ENCODE measurements at places on chromosomes 16 and 17. TPM values are rescaled to one million over a fixed set of nuclear protein-coding genes. Genes with fewer than 3 reads are reported as not detected.

DNA sequence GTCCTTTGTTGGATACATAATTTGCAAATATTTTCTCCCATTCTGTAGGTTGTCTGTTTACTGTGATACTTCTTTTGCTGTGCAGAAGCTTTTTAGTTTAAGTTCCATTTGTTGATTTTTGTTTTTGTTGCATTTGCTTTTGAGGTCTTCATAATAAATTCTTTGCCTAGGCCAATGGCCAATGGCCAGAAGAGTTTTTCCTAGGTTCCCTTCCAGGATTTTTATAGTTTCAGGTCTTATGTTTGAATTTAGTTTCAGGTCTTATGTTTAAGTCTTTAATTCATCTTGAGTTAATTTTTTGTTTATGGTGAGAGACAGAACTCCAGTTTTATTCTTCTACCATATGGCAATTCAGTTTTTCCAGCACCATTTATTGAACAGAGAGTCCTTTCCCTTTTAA lies 90.1 kb upstream of the GOT2 start:
- H3K4me1 ChIP-seq: peaks cover 5% of the 10 kb centered on the region
- no peak overlapping the region for H3K4me3 ChIP-seq
- no peaks in the 10 kb centered on the region for H3K27me3 ChIP-seq
- no peak for DNase-seq
- no peak overlapping the region for H3K27ac ChIP-seq
- H3K36me3 ChIP-seq: no peaks in the 10 kb centered on the region

The SOCS1 gene
- total RNA-seq: 7.4 TPM

DNA sequence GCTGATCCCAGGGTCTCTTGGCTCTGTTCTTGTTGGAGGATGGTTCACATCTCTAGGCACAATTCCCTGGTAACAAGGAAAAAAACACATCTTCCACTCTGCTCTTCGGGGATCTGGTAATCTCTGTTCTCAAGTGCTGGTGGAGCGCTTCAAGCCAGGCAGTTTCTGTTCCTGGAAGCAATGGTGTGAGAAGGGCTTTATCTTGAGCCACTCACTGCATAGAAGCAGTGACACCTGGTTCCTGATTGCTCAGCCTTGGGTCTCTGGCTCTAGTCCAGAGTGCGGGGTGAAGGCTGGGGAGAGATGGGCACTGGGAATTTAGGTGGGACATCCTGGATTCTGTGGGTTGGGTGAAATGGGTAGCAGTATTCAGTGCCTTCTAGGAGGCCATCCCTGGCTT lies 14.1 kb downstream of the AKAP1 start:
- no peak for DNase-seq
- H3K4me3 ChIP-seq: no peak overlapping the region

DNA sequence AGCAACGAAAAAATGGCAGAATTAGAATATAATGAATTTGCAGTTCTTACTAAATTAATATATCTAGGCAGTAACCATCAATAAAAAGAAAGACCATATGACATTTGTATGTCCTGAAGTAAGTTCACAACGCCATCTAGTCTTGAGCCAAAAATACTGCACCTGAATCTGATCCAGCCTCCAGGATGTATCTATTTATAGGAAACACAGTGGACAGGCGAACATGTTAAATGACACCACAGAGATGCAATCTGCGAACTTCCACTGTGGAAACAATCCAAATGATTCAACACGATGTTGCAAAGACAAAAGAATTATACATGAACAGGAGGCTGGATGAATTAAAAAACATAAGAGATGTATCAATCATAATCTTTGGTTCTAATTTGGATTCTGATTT lies 197.6 kb downstream of the CDH13 start:
- H3K27me3 ChIP-seq: peaks cover 2% of the 10 kb centered on the region
- no peaks in the 10 kb centered on the region for H3K36me3 ChIP-seq
- H3K27ac ChIP-seq: no peak overlapping the region

DNA sequence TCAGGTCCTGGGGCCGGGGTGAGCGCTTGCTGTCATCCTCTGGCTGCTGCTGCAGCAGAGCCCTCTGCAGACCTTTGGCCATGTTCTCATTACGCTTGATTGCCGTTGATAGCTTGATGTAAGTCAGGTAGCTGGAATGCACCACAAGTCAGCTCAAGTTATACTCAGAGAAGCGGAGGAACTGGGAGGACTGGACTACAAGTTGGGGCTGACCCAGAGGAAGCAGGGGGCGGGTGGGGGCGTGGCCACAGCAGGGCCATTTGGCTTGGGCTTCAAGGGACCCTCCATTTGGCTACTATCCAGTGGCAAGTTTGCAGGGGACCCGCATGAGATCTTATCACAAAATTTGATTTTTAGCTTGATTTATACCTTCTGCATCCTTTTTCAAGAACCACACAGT lies 19.0 kb upstream of the EVPL start:
- DNase-seq: no peak
- no peaks in the 10 kb centered on the region for H3K4me1 ChIP-seq
- H3K27ac ChIP-seq: no peak overlapping the region
- H3K36me3 ChIP-seq: peaks cover 65% of the 10 kb centered on the region

The MSLN gene
- 0.44 TPM for total RNA-seq

Data from endothelial cell (in vitro differentiated cells).